AG04449 (cell line): ENCODE measurements at places on chromosomes 1 and 21.

DNA sequence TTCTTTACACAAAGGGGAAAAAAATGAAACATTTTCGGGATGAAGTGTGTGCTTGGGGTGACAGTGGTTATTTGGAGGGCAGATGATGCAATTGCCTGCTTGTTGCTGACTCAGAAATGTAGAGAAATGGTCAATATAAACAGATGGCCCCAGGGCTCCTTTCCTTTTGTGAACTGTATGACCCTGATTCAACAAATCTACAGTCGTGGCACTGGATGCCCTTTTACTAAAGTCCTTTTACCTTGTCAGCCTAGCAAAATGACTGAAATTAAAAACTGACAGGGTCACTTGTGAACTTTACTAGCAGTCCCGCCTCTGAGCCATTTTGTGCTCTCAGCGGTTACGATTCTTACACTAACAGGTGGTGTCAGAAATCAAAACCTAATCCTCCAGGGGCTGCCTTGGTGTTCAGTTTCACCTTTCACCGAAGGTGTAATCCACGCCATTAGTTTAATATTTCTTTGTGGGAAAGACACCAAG lies 49.8 kb downstream of the GREM2 start:
- DNase-seq, result no peak

GRCh38 chr1:19493547-19493946 lies 8.2 kb upstream of the CAPZB start:
- DNase-seq, result no peak

- DNase-seq, result no peak
These were observed 12.3 kb downstream of the INSRR start for GRCh38 chr1:156846643-156847042.

DNA sequence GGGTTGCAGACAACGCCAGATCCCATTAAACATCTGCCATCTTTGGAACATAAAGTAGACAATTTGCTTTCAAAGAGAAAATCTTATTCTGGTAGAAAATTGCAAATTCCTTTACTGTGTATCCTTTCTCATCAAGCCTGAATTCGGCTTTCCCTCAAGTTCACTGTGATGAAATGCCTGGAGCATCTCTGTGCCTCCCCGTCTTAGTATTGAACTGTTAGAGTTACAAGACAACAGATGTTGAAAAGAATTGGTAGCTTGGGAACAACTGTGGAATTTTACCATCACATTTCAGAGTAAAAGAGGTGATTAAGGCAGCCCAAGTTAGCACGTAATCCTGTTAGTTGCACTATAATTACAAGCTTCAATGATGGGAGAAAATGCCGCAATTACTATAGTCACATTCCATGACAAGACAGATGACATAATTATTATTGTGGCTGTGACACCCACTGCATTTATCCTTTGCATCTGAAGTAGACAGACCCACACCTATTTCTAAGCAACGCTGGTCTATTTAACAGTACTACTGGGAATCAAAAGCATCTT lies 54.4 kb upstream of the B3GALNT2 start:
- no peak for DNase-seq

DNA sequence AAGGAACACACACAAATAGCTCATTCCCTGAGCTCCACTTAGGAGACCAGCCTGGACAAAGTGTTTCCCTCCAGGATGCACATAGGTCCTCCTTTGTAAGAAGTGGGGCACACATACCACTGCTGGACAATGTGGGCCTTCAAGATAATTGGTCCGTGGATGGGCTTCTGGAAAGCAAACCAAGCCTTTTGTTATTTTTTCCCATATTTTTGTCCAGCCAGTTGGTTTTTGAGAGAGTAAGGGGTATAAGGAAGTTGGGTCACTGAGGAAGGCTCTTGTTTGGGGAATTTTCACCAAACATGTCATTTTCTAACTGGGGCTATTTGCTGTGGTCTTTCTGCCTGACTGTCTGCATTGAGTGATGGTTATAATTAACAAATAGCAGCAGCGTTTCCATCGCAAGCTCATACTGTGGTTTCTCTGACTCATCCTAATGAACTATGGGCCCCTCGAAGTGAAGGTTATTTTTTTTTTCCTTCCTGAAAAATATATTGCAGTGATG lies 306.3 kb upstream of the DUSP10 start:
- DNase-seq, result peak; percentile 45

- no peak for DNase-seq
These were observed 145.1 kb downstream of the KCNJ6 start for GRCh38 chr21:37771181-37771580.

GRCh38 chr1:157288006-157288405 lies 149.8 kb upstream of the ETV3 start:
- DNase-seq, result no peak

- DNase-seq, result no peak
These were observed 20.8 kb downstream of the ACADM start for GRCh38 chr1:75745276-75745675.

DNA sequence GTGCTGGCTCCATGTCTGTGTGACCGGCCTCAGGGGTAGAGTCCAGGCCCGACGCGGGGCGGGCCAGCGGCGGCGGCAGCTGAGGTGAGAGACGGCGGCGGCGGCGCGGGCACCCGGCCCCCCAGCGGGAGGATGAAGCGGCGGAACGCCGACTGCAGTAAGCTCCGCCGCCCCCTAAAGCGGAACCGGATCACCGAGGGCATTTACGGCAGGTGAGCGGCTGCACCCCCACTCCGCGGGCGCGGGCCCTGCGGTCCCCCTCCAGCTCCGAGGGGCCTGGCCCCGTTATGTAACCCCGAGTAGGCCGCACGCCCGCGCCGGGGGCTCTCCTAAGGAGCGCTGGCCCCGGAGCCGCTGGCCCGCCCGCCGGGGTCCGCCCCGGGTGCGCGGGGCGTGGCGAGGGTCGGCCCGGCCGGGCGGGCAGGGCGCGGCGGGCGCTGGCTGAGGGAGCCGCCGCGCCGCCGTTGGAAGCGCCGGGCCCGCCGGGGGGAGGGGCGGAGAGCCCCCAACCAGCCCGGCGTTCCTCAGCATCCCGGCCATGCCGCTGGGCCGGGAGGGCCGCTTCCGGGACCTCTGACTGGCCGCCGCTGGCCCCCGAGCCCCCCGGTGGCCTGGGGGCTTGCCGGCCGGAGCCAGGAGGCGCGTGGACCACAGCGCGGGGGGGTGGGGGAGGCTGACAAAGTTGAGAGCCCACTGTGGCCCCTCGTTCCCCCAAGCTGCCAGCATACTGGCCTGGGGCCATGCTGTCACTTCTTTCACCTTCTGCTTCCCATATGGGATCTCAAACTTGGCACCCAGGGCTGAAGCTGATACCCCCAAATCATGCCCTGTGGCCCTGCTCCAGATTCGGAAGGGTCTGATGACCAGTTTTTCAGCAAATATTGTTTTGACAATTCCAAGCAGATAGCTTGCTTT lies 527 bp downstream of the MACO1 start:
- no peak for DNase-seq

- DNase-seq, result no peak
These were observed 759.8 kb downstream of the ADGRL2 start for GRCh38 chr1:82560566-82560965.

DNA sequence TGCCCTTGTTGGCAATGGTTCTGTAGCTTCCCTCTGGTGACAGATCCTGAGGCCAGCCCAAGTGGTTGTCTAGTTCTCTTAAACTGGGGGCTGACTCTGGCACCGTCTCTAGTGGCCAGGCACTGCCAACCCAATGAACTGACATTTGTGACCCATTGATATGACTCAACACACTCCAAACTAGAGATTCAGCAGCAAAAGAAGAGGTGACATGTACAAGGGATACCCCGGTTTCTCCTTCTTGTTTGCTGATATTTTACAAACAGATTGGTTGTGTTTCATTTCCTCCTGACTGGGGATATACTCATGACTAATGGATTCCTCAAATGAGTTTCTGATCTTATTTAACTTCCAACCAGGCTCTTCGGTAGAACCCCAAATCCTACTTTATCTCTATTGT lies 65.9 kb upstream of the DNAJC6 start:
- no peak for DNase-seq

DNA sequence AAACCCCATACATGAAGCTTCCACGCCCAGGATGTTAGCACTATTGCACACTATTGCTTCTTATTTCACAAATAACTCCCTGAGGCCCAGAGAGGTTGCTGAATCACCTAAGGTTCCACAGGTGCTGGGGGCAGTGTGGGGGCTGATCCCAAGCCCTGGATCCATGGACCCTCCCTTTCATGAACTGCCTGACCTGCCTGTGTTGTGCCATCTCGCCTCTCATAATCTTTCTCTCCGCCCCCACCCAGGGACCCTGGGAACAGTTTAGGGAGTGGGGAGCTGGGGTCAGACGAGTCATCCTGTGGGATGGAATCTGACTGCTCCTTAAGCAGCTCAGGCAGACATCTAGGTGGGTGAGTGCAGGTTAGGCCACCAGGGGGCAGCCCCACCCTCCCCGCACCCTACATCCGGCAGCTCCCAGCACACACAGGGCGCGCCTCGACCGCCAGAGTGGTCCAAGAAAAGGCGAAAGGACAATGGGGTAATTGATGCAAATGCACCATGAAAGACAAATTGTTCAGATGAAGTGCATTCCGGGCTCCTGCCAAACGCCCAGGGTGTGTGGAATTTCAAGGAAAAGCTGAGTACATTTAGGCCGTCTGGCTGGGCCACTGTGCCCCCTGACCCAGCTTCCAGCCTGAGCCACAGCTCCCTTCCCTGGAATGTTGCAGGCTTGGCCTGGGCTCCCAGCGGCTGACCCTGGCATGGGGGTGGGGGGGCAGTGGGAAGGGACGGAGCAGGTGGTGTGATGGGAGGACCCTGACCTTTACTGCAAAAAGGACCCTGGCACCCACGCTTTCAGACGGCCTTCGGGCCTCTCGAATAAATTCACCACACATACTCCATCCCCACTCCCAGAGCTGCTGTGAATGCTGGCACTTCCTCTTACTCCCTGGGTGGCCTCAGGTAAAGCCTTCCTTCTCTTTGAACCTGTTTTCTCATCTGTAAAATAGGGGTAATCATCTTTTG lies 20.8 kb downstream of the PHLDA3 start:
- DNase-seq, result no peak
